Osteoblast (primary cell): ENCODE measurements at places on chromosomes 3 and 15.

GRCh38 chr3:152865668-152866245, 30.8 kb downstream of the P2RY1 start:
- DNase-seq = no peak

GRCh38 chr3:52408466-52408865, 36.4 kb downstream of the SEMA3G start:
- DNase-seq = peak; percentile 53

DNA sequence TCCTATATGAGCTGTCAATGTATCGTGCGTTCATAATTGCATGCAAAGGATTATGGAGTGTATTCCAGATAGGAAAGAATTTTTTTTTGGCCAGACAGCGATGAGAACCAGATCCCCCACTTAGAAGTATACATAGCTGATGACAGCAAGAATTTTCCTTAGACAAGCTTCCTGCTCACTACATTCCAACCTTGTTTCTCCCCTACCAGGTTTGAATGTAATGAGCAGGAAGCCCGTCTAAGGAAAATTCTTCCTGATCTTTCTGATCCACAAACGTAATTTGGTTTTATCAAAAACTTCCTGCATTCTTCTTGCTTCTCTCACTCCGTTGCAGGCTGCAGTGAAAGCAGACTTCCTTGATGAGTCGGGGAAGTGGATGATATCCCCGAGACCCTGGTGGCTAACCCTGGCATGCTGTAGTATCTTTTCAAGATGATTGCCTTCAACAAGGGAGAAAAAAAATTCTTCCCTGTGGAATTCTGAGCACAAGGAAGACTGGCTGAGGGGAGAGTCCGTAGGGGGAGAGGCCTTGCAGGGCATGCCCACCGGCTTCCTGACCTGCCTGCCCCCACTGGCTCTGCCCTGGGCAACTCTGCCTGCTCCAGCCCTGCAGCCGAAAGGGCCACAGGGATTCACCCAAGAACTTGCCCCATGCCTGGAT, 243.1 kb downstream of the TLE3 start:
- no peak for DNase-seq

DNA sequence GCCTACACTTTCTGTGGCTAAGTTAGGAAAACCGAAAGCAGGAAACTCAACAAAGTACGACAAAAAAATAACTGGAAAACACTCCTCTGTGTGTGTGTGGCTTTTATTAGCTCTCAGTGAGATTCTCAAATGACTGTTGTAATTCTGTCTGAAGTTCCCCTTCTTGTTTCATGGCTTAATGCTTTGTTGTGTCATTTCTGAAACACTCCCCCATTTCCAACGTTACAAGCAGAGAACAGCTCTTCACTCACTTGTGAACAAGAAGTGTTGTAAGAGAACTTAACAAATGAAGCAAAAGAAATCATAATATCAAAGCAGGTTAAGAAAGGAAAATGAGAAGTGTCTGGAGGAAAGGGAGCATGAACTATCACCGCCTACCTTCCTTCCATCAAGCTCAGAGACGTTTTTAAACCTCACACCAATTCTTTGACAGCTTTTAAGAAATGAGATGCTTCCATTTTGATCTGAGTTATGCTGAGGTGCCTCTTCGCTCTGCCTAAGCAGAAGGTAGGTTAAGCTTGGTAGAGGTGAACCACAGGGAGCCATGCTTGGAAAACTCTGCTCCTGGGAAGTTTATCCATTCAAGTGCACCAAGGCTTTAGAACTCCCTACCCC, 12.4 kb upstream of the SEC62 start:
- no peak for DNase-seq

- DNase-seq = no peak
These were observed 129.6 kb upstream of the LMCD1 start for GRCh38 chr3:8371960-8372463.

GRCh38 chr3:177787279-177788041, 590.2 kb upstream of the TBL1XR1 start:
- DNase-seq = no peak

GRCh38 chr3:136075218-136075808, 109.8 kb downstream of the PPP2R3A start:
- no peak for DNase-seq

GRCh38 chr15:65175511-65175910, 9.6 kb downstream of the CLPX start:
- no peak for DNase-seq

GRCh38 chr15:77747175-77748077, 114.7 kb upstream of the LINGO1 start:
- peak; percentile 78 for DNase-seq

GRCh38 chr3:48409291-48410201, 20.3 kb downstream of the PLXNB1 start:
- peak; percentile 73 for DNase-seq

DNA sequence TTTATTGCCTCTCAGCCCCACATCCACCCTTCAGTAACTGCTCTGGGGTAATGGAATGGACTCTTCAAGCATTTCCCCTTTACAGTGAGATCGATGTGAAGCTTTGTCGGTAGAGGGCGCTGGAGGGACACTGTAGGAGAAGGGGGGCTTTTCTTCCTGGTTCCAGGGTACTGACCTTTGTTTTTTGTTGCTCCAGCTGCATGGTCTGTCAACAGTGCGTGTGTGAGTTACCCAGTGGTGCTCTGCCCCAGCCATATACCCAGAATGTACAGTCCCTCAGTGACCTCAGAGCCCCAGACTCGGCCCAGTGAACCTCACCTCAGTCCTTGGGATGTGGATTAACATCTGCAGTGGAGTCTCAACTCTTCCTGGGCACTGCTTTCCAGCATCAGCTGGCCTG, 180.3 kb upstream of the TSC22D2 start:
- no peak for DNase-seq

- DNase-seq = peak; percentile 57
These were observed 45.1 kb downstream of the RTP1 start for GRCh38 chr3:187242435-187242834.

DNA sequence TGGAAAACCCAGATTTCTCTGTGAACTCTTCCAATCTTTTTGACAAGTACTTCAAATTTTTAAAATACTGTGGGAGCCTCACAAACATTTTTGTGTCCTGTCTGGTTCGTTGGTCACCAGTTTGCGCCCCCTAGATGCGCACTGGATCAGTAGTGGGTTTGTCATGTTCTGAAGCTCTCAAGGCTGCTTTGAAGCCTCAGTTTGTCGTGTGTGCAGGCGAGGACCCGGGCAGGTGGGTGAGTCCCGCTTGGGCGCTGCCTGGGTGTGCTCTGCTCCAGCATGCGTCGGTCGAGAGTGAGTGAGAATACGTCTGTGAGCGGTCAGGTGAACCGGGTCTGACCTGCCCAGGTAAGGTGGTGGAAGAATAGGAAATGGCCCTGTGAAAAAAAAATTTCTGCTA, 17.3 kb upstream of the AEN start:
- no peak for DNase-seq

GRCh38 chr3:106962993-106963392, 414.2 kb upstream of the CCDC54 start:
- DNase-seq = no peak

DNA sequence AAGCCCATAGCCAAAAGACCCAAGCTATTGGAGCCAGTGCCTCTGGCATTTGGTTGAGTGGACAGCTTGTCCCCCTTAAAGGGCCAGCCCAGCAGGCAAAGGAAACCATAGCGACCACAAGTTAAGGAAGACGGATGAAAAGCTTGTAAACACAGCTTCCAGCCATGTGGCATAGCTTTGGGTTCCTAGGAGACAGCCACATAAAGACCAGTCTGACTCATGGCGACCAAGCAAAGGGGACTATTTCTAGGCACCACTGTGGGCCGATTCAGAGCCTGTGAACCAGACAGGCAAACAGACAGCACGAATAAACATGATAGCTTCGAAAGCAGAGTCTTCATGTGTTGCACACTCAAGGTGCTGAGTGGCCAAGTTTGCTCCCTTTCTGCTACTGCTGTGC, 30.5 kb upstream of the SRGAP3 start:
- peak; percentile 84 for DNase-seq

- DNase-seq = no peak
These were observed 8.3 kb downstream of the EIF2AK4 start for GRCh38 chr15:39942101-39942752.

- no peak for DNase-seq
These were observed 211.5 kb upstream of the TP63 start for GRCh38 chr3:189419683-189420082.

GRCh38 chr3:16286751-16287543, 21.9 kb downstream of the OXNAD1 start:
- DNase-seq = no peak

DNA sequence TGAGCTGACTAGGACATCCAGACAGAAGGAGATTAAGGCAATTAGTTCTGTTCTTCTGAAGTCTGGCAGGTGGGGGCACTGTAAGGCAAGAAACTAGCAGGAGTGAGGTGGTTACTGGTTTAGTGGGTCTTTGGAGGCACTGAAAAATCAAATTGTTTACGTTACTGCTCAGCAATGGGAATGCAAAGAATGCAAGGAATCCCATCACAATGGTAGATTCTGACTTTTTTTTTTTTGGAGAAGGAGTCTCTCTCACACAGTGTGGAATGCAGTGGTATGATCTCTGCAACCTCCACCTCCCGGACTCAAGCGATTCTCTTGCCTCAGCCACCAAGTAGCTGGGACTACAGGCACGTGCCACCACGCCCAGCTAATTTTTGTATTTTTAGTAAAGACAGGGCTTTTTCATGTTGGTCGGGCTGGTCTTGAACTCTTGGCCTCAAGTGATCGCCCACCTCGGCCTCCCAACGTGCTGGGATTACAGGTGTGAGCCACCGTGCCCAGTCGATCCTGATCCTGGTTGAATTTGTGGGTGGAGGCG, 16.4 kb downstream of the FAM107A start:
- peak; percentile 95 for DNase-seq

DNA sequence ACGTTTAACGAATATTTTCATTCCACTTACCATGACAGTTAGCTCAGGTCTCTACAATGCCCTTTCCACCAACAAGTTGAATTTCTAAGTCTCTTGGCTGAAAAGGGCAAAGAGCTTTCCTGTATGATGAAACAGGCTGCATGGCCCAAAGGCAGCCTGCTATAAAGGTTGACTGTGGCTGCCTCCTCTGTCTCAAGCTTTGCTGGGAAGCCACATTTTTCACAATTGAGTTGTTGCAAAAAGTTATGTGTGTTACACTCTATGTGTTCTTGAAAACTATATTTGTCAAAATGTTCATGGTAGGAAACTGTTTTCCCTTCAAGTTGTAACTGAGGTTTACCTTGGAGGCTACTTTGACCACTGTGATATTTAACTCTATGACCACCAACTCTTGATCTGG, 49.5 kb downstream of the DZIP1L start:
- no peak for DNase-seq

- peak; percentile 78 for DNase-seq
These were observed 23.7 kb downstream of the ESYT3 start for GRCh38 chr3:138457863-138458735.

GRCh38 chr3:99625237-99625622, 13.2 kb upstream of the COL8A1 start:
- DNase-seq = no peak

DNA sequence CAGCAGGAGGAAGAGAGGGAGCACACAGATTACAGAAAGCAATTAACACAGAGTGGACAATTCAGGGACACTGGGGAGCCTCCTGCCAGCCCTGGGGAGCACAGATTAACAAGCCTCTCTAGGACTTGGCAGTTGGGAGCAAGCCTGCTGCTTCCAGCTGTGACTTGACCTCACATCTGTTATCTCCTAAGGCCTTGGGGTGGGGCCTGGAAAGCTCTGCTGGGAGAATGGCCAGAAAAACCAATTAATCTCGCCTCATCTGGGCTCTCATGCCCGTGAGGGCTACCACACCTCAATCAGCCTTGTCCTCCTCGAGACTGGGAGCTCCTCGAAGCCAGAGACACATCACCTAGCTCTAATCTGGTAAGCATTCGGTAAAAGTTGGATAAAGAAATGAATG, 39.1 kb downstream of the SEMA5B start:
- DNase-seq = no peak

- DNase-seq = no peak
These were observed 132.5 kb downstream of the FOXP1 start for GRCh38 chr3:71451060-71451459.

DNA sequence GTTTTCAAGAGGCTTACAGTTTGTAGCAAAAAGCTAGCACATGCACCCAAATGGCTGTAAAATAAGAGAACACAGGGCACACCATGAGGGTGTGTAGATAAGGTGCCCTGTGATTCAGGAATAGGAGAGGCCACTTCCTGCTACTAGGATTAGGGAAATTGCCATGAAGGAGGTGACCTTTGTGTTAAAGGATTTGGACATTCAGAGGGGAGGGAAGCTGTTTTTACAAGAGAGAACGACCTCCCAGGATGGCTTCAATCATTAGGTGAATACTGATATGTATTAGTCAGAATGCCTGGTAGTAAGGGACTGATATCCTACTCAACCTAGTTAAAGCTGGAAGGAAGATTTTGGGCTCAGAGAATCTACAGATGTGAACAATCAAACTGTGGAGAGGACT, 35.7 kb upstream of the ABHD17C start:
- DNase-seq = no peak

DNA sequence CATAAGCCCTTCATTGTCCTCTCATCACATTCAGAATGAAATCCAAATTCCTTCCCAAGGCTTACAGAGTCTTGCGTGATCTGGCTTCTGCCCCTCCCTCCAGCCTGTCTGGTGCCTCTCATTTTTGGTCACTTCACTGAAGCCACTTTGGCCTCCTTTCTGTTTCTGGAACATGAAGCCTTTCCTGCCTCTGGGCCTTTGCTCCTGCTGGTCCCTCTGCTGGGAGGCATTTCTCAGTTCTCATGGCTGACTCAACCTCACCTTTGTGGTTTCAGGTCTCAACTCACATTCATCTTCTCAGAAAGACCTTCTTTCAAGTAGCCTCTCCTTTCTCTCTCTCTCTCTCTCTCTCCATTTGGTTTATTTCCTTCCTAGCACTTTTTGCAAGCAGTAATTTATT, 43.9 kb upstream of the BHLHE40 start:
- DNase-seq = no peak

DNA sequence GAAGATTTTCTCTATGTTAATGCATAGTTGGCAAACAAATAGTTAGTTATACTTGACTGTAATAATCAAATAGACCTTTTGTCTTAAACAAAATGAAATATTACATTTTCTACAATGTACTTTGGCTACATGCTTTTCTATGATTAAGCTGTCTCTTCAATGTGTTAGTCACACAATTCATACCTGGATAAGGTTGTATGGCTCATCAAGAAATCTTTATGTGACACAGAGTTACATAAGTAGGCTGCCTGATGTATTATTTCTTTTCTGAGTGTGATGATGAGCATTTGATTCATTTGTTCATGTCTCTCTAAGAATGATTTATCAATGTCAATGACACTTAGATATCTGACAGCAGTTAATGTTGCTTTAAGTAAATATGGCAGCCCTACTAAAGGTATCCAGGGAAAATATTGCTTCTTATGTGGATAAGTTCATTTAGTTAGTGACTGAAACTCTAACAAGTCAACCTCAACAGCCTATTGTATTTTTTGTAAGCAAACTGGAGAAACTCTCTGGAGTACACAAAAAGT, 157.4 kb upstream of the SOX2 start:
- DNase-seq = no peak
